ENCODE measurements at places on chromosomes 1 and 21.

DNA sequence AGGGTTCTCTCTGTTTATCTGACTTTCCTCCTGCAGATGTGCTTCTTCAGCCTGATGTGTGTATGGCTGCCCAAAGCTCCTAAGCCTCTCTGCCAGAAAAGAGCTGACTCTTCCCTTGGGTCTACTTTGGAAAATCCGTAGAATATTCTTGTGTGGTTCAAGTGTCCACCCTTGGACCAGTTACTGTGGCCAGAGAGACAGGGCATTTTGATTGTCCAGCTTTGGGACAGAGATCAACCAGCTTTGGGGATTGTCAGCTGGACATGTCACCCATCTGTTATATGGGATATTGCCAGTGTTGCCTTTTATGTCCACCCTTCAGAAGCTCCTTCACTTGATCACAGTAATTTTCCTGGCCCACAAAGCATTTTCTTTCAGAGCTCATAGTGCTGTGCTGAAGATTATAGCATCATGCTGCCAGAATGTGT, 126.2 kb upstream of the L1TD1 start:
- DNase-seq, result no peak

- DNase-seq, result no peak
Observed at GRCh38 chr1:179303200-179303785, 9.7 kb downstream of the SOAT1 start.

- peak; percentile 61 for DNase-seq
Observed at GRCh38 chr1:40630488-40631223, 34.8 kb downstream of the RIMS3 start.

DNA sequence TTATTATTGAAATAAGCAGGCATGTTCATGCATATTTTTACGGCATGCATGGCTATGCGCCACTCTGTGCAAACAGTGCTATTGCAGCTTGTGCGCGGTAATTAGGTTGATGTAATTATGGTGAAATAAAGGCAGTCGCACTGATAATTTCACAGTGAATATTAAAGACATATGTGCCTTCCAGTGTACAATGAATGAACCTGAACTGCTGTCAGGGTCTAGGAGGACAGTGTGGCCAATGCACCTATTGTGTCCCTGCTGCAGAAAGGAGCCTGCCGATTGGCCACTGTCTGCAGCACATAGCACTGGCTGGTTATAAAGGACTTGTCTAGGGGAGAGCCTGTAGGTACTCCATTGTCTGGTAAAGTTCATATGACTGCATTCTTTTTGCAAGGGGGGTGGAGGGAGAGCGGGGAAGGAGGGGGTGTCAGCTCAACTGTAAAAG, 340.4 kb downstream of the USP25 start:
- DNase-seq, result no peak

- DNase-seq, result no peak
Observed at GRCh38 chr1:6351480-6352137, 42.0 kb downstream of the ACOT7 start.

GRCh38 chr1:214549604-214550003, 1.8 kb downstream of the PTPN14 start:
- no peak for DNase-seq

GRCh38 chr1:200107004-200107470, 79.5 kb downstream of the NR5A2 start:
- DNase-seq, result no peak

- DNase-seq, result no peak
Observed at GRCh38 chr21:43864962-43865539, at the start of gene AGPAT3. Gene AGPAT3, plus strand, starts transcription at chr21:43865223. Its CDS starts 94,459 bp downstream, at chr21:43959682.

DNA sequence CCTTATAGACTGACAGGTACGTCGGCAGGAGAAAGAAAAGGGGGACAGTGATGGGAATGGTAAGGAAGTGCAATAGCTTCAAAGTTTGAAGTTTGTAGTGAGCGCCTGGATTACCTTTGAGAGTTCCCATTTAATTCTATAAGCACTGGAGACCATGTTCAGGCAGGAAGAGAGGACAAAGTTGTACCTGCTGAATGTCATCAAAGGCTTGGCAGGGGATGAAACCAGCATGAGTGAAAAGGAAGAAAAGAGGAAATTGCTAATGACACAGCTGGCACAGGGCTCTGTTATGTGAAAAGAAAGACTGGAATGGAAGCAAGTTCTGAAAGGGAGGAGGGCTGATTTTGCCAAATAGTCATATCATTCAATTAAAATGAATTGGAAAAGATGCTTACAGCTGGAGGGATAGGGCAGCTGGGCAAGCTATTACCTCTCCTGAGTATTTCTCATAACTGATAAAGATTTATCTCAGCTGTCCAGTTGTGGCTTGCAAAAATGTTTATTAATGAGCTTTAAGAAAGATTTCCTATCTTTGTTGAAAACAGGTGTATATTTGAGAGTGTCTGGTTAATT, 109.2 kb downstream of the HMCN1 start:
- no peak for DNase-seq

- no peak for DNase-seq
Observed at GRCh38 chr1:203268901-203269653, 36.2 kb upstream of the BTG2 start.

GRCh38 chr1:56977910-56978309, 12.1 kb upstream of the C8B start:
- no peak for DNase-seq

All from upper lobe of right lung (tissue), 1 donor.